Lower leg skin (tissue), 4 donors: ENCODE measurements at places on chromosomes 1 and 21.

DNA sequence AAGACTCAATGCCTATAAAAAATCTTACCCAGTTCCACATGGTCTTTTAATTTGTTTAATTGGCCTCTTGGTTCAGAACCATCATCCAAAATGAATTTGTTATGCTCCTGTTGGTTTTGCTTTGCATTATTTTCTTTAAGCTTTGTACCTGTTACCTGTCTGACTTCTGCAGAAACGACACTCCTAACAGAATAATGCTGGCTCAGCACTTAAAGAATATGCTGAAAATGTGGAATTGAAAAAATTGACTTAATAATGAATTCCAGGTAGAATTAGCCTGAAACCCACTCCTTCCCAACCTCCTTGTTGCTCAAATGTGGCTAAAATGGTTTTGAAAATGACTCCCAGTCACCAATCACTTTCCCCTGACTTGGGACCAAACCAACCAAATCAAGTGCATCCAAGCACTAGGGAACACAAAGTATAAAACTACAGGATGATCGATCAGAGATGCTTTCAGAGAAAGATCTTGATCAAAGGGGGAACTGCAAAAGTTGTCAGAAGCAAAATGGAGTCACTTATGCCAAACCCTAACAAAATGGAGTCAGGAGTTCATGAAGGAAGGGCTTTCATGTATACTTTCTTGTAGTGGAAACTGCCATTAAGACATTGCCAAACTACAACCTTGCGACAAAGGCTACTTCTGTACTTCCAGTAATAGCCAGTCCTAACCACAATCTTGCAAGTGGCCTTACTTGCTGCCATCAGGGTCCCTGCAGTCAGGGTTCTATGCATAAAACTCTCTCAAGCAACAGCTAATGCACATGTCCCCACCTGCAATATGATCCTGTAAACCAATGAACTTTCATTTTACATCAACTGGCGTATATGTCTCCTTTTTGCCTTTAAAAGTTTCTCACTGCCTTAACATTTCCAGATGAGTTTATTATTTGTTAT is 5.4 kb downstream of the GBP7 start:
- DNase-seq, result no peak

GRCh38 chr1:160859166-160859565 is 3.5 kb downstream of the CD244 start:
- DNase-seq, result peak; percentile 29

- no peak for DNase-seq
Observed at GRCh38 chr1:206714331-206715058, 29.8 kb downstream of the MAPKAPK2 start.

GRCh38 chr1:21946836-21947587 is 9.9 kb upstream of the HSPG2 start:
- no peak for DNase-seq

DNA sequence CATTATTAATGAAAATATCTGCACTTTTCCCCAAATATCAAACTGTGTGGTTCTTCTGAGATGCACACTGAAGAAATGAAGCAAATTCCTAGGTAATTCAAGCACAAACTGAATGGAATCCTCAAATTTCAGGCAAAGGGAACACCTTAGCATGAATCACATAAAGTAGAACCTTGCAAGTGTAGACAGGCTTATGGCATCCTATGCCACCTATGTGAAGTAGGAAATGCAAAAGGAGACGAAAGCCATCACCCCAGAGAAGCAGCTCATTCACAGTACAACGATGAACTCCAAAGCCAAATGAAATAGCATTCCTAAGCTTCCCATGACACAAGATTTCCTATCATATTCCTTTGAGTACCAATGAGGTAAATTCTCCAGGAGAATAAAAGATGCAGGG is 461.2 kb upstream of the RUNX1 start:
- DNase-seq, result no peak

GRCh38 chr1:36894824-36895223 is 139.5 kb downstream of the GRIK3 start:
- DNase-seq, result no peak

GRCh38 chr21:15564907-15565306 is 164.9 kb upstream of the USP25 start:
- no peak for DNase-seq

DNA sequence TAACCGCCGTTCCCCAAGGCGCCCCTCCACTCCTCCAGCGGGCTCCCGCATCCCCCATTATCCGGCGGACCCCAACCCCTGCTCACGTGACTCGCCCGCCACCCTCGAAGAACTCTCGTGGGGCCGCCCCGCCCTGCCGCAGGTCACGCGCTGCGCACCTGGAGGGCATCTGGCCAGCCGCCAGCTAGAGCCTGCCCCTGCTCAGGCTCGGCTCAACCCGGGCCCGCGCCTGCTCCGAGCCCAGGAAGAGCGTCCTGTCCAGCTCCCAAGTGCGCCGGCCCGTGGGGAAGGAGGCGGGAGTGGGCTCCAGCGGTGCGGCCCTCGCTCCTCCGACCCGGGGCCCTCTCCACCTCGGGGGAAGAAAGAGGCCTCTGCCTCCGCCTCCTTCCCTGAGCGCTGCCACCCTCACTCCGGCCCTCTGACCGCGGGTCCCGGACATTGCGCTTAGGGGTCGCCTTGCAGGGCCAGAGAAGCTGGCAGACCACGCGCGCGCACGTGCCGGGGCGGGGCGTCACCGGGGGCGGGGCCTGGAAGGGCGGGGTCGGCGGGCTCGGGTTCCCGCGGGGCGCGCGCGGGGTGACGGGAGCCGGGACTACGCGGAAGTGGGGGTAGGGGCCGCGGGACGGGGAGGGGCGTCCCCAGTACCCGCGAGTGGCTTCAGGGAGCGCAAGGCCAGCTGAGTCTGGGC is 28.4 kb downstream of the HMGN2 start:
- peak; percentile 98 for DNase-seq
